Activated CD8-positive, alpha-beta memory T cell treated with anti-CD3 and anti-CD28 coated beads for 36 hours (primary cell): ENCODE measurements at places on chromosomes 13 and 19. TPM values are rescaled to one million over a fixed set of nuclear protein-coding genes. Genes with fewer than 3 reads are reported as not detected.

The TUBA3C gene
- not detected for total RNA-seq

The FCER2 gene
- total RNA-seq: 2.5 TPM

The S1PR5 gene
- total RNA-seq: 0.46 TPM

The ZNF808 gene
- total RNA-seq: 24.9 TPM

The RNF113B gene
- total RNA-seq: not detected

The GJB6 gene
- total RNA-seq: 8.3 TPM

The MTUS2 gene
- total RNA-seq: not detected

The GIPC1 gene
- 31.8 TPM for total RNA-seq

The SHANK1 gene
- not detected for total RNA-seq

The PPP1R13L gene
- 3.4 TPM for total RNA-seq

The COMP gene
- total RNA-seq: not detected

The ZNF709 gene
- 2.2 TPM for total RNA-seq

The DACT3 gene
- total RNA-seq: 1.8 TPM

The TPM4 gene
- total RNA-seq: 328 TPM

The MBD3L3 gene
- not detected for total RNA-seq

The KLHL26 gene
- 14.3 TPM for total RNA-seq

The YJEFN3 gene
- 7.3 TPM for total RNA-seq

The FFAR2 gene
- not detected for total RNA-seq
